ENCODE measurements at places on chromosomes 4 and X.

DNA sequence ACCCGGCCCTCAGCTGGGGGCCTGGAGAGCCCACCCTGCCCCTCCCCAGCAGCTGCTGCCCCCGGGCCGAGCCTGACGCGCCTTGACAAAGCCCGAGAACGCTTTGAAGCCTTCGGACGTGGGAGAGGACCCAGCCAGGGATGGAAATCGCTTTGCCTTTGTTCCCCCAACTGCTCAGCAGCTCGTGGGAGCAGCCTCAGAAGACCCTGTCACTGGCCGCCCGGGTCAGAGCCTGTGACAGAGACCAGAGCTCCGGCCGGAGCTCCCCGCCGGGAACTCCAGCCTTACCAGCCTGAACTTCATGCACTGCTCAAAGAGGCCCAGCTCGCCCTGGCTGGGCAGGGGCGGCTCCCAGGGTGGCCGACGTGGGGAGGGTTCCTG, 2.6 kb upstream of the SLC6A8 start:
- no peak for DNase-seq

GRCh38 chr4:134567461-134567860, 365.9 kb upstream of the PABPC4L start:
- DNase-seq, result no peak

DNA sequence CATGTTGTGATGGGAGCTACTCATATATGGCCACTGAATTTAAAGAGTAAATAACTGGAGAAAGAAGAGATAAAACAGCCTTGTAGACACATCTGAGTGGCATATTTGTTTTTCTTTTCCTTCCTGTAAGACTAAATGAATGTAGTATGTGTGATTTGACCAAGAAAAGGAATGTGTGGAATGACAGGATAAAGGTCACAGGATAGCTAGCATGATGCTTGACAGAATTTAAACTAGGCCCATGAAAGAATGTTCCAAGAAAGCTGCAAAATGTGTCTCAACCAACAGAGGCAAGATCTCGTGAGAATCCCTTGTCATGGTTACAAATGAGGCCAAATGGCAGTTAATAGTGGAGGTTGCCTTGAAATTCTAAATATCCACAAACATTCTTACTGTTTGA, 137.0 kb downstream of the KCNIP4 start:
- no peak for DNase-seq

DNA sequence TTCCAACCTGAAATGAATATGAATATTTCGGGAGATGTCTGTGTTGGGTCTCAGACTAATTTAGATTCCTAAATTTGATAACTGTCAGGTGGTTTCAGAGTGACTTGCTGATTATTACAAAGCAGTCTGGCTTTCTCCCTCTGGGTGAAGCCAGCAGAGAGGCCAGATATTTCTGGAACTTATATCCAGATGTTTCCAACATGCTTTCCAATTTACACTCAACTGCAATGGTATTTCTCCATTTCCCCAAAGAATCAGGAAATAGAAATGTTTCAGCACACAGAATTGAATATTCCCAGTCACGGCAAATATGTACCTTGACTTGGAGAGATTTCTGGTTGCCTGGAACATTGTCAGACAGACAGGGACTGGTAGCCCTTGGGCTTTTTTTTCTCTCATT, 48.5 kb upstream of the EGFL6 start:
- DNase-seq, result no peak

DNA sequence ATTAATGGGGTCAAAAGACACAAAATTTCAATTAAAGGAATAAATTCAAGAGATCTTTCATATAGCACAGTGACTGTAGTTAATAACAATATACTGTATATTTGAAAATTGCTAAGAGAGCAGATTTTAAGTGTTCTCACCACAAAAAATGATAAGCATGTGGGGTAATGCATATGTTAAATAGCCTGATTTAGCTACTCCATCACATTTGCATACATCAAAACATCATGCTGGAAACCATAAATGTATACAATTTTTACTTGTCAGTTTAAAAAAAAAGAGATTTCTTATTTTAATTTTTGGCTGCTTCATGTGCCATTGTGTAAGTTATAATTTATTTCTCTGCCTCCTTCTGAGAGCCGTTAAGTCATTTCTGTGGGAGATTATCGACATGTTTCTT, 65.9 kb downstream of the FAM184B start:
- DNase-seq, result no peak

GRCh38 chr4:145047151-145047550, 50.8 kb downstream of the ANAPC10 start:
- no peak for DNase-seq

GRCh38 chrX:18733287-18733686, 25.8 kb downstream of the PPEF1 start:
- no peak for DNase-seq

- no peak for DNase-seq
These were observed 42.4 kb downstream of the CNGA2 start for GRCh38 chrX:151776936-151777335.

GRCh38 chr4:123856689-123857545, 460.3 kb downstream of the SPRY1 start:
- no peak for DNase-seq

DNA sequence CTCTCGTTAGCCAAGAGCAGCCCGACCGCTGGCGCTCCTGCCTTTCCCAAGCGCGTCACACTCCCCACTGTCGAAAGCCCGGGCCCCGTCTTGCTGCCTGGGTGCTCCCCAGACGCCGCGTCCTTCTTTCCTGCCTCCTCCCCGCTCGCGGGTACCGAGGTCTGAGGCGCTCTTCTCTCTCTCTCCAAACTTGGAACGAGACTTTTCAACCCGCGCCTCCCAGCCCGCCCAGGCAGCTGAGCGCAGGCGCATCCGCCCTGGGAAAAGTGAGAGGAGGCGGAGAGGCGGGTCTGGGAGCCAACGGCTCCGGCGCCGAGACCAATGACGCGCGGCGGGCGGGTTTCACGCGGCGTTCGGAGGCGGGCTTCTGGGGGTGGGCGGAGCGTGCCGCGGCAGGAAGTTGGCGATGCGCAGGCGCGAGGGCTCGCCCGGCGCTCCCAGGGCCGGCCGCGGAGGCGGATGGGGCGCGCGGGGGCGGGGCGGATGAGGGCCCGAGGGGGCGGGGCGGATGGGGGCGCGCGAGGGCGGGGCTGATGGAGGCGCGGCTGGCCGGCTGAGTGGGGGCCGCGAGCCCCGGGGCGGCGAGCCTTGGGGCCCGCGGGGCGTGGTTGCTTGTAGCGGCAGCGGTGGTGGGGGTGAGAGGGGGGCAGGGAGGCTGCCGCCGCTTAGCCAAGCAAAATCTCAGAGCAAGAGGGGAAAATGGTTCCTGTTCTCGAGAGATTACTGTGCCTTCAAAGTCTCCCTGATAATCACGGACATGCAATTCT, at the start of gene RBBP7:
Gene RBBP7 (minus strand): TSS at position 268 of the 767 bp plus-strand sequence. CDS start 309 bp downstream, outside the sequence.
- DNase-seq, result peak; percentile 96

DNA sequence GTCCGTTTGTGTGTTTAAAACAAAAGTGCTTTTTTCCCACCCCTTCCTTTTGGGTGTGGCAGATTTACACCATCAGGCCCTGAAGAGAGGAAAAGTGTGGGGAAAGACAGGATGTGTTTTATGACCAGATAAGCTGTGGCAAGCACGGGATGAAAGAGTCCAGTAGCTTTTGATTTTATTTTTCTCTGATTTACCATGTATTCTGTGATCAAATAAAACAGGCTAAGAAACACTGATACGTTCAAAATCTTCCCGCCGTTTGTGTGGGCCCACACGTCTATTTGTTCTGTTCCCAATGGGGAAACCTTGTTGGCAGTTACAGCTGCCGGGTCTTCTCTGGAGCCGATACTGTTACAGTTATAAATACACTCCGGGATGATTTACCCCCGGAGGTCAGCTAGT, 10.8 kb downstream of the LRP2BP start:
- no peak for DNase-seq

DNA sequence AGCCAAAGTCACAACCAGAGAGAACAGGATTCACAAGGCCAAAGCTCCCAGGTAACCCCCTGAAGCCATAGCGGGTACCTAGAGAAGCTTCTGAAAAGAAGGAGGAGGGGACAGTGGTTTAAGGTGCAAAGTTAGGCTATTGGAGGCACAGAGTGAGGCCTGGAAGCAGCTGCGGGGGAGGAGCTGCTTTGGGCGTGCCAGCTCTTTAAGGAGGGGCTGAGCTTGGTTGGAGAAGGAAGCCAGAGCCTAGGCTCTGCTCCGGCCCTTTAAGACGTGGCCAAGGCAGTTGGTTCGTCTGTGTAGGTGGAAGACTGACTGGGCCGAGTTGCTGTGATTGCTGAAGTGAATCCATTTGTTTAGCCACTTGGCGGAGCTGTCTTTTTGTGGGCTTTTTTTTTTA, 1.5 kb downstream of the KLF8 start:
- DNase-seq, result peak; percentile 2

DNA sequence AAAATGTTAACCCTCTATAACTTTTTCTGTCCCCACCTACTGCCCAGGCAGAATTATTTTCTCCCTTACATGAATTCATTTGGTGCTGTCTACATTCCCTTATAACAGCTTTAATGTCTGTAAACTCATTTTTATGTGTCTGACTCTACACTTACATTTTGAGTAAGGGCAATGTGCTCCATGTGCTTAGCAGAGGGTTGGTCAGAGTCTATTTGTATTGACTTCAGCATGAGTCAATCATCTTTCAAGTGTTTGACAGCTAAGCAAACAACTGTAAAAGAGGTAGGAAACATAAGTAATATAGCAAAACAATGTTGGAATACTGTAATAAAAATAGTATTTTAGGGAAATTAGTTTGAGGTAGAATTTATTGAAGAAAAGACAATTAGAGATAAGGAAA, 6.3 kb downstream of the IL15 start:
- DNase-seq, result no peak

DNA sequence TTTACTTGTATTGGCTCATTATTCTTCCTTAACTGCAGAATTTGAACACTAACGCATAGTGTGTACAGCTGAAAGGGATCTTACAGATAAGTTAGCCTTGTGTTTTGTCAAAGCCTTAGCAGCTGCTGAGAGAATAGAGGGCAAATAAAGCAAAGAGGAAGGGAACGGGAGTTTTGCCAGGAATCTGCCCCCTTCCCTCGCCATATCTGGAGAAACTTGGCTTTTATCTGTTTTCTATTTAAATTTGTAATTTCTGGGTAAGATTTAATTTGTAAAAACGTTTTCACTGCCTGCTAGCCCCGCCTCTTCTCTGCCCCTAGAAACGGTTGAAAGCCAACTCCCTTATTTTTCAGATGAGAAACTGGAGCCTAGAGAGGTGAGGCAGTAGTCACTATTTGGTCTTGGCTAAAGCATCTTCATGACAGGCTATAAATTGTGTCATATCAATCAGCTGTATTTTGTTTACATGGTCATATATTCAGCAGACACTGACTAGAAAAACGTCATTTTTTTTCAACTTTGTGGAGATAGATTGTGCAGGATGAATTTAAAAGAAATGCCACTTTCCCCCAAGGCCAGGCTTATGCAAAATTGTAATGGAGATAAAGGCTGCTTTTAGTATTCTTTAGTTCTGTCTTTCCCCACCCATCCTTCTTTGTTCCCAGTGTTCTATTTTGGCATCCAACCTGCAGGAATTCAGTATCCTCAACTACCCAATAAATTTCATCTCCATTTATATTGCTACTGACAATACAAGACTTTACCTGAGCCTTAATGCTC, 319.4 kb downstream of the SH2D1A start:
- no peak for DNase-seq

GRCh38 chr4:4470208-4470607, 71.6 kb downstream of the STX18 start:
- no peak for DNase-seq

Data from CD4-positive, alpha-beta memory T cell (primary cell).